ENCODE measurements at places on chromosomes 4 and X.

- no peak for DNase-seq
Observed at GRCh38 chrX:115183980-115184379, 5.2 kb upstream of the RBMXL3 start.

DNA sequence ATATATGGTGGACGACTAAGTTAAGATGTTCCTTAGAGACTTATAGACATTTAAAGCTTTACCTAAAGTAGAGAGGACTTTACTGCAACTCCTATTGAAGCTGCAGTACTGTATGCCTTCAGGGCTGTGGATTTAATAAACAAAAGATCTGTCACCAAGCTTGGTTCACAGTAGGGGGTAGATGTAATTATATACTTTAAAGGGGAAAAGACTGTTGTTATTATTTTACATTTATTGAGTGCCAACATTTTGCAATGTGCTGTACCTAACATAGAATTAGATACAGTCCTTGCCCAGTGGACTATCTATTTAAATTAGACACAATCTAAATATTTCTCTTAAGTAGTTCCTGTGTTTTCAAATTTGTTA is 67.2 kb downstream of the SLIT2 start:
- DNase-seq: no peak

- no peak for DNase-seq
Observed at GRCh38 chr4:22299678-22300077, 216.2 kb downstream of the ADGRA3 start.

GRCh38 chr4:151658959-151659600 is 101.7 kb downstream of the GATB start:
- no peak for DNase-seq

DNA sequence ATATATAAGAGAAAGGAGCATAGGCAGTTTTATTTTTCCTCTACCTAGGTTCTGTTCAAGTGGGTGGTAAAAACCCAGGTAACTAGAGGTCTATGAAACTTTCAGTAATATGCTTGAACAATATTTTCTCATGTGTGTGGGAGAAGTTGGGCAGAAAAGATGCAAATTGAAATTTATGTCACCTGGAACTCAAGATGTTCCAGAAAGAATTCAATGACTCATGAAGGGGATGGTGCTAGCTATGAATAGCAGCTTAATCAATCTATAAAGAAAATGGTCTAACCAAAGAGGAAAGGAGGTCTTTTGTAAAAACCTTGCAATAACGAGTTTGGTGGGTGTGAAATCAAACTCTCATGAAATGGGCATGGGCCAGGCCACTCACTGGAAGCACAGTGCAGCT is 263.8 kb downstream of the INPP4B start:
- no peak for DNase-seq

GRCh38 chr4:102606261-102606660 is 105.1 kb downstream of the NFKB1 start:
- DNase-seq: no peak

DNA sequence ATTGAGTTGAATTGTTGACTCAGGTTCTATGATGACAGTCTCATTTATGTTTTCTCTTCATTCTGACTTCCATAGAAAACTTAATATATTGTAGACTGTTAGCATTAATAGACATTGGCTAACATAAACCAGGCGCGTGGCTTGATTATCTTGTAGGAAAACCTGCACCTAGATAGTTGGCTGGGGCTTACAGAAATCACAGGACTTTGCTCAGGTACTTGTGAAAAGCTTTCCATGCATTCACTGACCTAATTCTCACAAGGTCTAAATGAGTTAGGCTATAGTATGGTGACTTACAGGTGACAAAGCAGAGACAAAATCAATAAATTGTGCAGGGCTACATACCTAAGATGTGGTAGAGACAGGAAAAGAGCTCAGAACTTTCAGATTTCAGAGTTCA is 212.8 kb downstream of the GPAT3 start:
- DNase-seq: no peak

DNA sequence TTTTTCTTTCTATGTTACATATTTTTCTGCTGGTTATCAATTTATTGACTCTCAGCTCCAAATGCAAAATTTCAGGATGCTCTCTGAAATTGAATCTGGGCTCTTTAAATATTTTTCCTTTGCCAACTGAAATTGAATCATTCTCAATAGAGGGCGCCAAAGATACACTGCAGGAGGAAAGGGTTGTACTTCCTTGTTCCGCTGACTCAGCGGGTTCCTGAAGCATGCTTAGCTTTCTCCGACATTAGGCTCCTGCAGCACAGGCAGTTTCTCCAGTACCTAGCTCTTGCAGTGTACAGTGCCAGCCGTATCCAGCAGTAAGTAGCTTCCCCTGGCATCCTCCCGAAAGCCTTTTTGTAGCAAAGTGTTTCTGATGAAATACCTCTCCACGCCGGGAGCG is 28.8 kb upstream of the CFAP47 start:
- DNase-seq: no peak

- no peak for DNase-seq
Observed at GRCh38 chr4:186030399-186030775, 38.6 kb upstream of the TLR3 start.

GRCh38 chr4:82201805-82202641 is 171.8 kb downstream of the HNRNPD start:
- DNase-seq: no peak

GRCh38 chrX:46727441-46727840 is 31.5 kb downstream of the SLC9A7 start:
- no peak for DNase-seq

GRCh38 chr4:1752284-1753041 is 31.1 kb downstream of the TACC3 start:
- DNase-seq: no peak

DNA sequence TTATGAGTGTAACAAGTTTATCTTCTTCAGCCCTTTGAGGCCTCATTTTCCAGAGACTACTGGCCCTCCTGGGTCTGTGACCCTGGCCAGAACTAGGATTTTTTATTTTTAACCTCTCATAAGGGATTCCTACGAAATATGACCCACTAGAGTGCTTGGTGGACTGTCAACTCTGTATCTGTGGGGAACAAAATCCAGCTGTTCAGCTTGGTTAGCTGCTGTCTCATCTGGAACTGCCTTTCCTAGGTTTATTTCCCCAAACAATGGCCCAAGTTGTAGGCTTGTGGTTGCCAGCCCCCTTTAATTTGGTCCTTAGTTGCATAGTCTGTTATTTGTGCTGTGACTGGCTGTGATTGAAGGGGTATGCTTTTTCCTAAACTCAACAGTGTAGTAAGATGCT is 56.2 kb downstream of the NHS start:
- DNase-seq: no peak

DNA sequence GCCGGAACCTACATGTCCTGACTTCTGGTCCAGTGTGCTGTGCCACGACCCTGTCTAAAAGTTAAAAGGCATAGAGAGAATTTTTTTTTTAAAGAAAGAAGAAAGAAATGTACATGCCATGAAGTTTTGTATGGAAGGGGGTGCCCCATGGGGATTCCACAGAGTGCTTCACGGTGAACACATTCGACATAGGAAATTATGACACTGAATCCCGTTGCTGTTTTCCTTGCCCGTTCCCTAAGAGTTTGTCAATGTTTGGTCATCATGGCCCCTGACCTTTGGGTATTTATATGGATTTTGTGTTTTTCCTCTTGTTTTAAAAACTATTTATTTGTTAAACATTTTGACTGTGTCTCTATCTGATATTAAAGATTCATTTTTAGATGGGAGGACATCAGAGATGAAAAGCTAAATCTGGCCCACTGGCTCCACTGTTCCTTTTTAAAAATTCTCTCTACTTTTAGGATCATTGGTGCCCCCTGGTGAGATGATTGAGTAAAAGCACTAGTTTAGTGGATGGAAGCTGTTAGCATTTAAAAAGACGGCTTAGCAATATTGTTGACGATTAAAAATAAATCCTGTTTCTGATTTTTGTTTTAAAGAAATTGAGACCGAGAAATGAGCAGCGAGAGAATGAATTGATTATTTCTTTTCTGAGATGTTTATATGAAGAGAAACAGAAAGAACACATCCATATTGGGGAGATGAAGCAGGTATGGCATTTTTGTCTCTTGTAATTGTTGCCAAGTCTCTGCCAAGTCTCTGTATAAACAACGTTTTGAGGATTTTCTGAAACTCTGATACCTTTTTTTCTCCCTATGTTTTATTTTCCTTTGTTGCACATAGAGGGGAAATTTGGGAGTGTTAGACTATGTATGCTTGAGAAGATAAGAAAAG is 75.0 kb downstream of the PTTG2 start:
- no peak for DNase-seq

GRCh38 chrX:153662266-153662665 is 11.3 kb downstream of the PNCK start:
- peak; percentile 40 for DNase-seq

Data from activated CD8-positive, alpha-beta memory T cell treated with anti-CD3 and anti-CD28 coated beads for 1 hour (primary cell).